ENCODE measurements at places on chromosomes 6 and 20. TPM values are rescaled to one million over a fixed set of nuclear protein-coding genes. Genes with fewer than 3 reads are reported as not detected.

- no peak for DNase-seq
Observed at GRCh38 chr6:165183496-165184140, 125.8 kb downstream of the C6orf118 start.

DNA sequence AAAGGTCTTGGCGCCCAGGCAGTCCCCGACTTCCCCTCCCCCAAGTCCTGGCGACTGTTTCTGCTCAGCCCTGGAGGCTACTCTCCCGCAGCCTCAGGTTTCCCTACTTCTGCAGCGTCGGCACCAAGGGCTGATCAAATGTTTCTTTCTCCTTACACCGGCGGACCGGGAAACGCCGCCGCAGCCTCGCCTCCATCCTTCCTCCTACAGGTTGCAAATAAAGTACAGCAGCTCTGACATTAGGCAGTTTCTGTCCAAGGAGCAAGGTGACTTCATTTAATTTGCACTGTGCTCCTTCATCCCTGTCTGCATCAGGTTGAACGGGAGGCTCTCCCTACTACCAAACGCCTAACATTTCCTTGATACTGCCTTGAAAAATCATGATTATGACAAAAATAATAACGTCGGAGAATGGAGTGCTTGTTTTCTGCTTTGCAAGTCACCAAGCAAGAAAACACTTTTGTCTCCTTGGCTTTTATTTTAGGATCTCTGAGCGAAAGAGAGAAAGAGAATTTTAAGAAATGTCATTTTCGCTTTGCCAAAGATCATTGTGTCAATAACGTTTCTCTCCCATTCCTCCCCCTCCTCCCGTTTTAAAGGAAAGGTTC is 1.0 kb downstream of the CLIC5 start:
- DNase-seq: no peak

GRCh38 chr6:30720738-30721197 is 616 bp downstream of the TUBB start:
- DNase-seq: no peak

GRCh38 chr6:91566467-91566866 is 979.6 kb upstream of the MAP3K7 start:
- DNase-seq: no peak

GRCh38 chr20:10635476-10636208 is 38.2 kb downstream of the JAG1 start:
- no peak for DNase-seq

DNA sequence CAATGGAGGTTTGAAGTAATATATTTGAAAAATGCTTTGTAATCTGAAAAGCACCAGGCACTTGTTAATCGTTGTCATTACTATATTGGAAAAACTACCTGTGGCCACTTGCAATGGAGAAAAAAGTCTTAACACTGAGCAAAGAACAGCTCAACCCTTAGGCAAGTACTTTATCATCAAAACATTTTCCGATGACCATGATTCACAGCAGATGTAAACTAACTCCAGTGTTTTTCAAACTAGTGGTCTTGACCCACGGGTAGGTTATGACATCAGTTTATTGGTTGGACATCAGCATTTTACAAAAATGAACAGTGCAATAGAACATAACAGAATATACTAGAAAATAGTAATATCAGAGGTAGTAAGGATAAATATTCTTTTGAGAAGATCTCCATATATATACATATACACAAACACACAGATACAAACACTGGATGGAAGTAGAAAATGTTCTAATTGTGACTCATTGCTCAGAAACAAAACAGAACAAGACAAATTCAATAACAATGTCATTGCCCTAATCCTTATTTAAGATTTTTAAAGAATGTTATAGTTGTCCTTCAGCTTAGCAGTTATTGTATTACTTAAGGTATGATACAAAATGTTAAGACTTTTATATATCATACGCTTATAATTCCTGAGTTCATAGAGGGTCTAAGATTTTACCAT is 123.0 kb downstream of the PLCB1 start:
- no peak for DNase-seq

- DNase-seq: no peak
Observed at GRCh38 chr20:19566226-19566945, 191.7 kb upstream of the RIN2 start.

Gene GABRR2
- 1.5 TPM for total RNA-seq

DNA sequence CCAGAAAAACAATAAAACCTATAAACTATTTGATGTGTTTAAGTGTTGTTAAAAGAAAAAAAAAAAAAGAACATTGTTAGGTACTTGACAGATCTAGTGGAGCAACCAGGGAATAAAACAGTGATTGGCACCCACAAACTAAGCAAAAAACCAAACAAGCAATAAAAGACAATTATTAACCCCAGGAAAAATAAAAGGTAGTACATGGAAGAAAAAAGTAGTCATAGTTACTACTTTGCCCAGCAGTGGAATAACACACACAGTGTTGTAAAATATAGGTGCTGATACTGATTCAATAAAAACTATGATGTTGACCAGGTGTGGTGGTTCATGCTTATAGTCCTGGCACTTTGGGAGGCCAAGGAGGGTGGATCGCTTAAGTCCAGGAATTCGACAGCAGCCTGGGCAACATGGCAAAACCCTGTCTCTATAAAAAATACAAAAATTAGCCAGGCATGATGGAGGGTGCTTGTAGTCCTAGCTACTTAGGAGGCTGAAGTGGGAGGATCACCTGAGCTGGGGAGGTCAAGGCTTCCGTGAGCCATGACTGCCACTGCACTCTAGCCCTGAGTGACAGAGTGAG is 43.9 kb downstream of the PIGU start:
- DNase-seq: no peak

DNA sequence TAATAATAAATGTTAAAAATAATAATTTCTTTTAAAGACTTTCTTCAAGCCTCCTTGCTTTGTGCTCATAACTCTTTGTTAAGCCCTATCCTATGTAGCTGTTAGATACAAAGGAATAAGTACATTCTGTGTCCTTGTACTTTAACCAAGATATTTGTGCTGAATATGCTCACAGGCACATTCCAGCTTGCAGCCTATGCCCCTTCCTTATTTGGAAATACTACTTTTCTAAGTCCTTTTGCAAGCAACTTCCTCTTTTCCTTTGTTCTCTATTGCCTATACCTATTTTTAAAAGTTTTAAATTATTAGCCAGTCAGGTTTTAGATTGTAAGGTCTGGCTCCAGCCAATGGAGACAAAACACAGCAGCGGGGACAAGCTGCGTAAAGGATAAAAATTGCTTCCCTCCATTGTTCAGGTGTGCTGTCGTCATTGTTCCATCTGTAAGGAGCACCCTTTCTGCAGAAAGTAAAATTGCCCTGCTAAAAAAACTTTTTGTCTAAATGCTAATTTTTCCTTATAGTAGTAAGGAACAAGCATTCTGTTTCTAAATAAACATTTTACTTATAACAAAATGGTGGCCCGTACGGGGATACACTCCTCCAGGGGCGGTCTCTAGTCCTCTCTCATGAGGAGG is 80.2 kb downstream of the SYTL3 start:
- DNase-seq: no peak

DNA sequence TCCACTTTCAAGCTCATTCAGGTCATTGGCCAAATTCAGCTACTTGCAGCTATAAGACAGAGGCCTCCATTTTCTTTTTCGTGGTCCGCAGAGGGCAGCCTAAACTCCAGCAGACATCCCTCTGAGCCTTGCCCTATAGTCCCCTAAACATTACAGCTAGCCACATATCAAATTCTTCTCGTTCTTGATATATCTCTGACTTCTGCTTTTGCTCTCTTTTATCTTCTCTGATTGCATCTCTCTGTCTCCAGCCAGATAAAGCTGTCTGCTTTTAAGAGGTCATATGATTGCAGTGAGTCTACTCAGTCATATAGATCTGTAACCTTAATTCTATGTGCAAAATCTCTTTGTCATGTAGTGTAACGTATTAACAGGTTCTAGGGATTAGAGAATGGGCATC is 358.4 kb upstream of the RGS17 start:
- no peak for DNase-seq

DNA sequence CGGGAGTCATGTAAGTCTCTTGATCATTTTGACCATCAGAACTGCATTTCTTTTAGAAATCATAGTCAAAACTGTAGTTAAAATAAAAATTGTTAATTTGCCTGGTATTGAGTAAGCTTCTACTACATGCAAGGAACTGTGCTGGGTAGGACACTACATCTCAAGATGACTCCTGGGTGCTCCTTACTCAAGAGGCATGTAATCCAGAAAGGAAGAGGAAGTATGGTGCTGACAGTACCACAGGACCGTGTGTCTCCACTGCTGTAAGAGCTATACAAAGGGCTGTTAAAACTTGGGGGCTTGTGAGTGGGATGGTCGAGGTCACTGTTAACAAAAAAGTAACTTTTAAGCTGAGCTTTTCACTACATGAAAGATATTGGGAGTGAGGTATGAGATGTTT is 508.3 kb upstream of the SOX4 start:
- no peak for DNase-seq

Gene GPLD1
- total RNA-seq: 15.7 TPM

- no peak for DNase-seq
Observed at GRCh38 chr6:582370-582769, 74.5 kb downstream of the HUS1B start.

DNA sequence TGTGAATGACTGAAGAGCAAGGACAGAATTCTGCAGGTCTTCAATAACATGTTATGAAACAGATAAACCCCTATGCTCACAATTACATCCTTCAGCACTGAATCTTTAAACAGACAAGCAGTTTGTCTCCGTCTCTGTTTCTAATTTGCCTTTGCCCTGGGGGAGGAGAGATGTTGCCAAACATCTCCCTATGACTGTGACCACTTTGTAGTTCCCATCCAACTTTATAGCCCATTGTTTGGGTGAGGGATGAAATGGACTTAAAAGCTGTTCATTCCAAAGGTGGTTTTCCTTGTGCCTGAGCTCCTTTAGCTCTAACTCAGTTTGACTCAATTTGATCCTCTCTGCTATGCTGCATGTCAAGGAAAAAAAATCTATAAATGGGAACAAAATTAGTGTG is 19.5 kb upstream of the ADTRP start:
- no peak for DNase-seq

- DNase-seq: no peak
Observed at GRCh38 chr20:62785393-62785792, 10.9 kb upstream of the MRGBP start.

- no peak for DNase-seq
Observed at GRCh38 chr6:39490108-39490507, 167.6 kb upstream of the KCNK16 start.

Gene MEI4
- not detected for total RNA-seq

- no peak for DNase-seq
Observed at GRCh38 chr6:88982720-88983119, 19.3 kb upstream of the RNGTT start.

Gene CLPSL2
- not detected for total RNA-seq

GRCh38 chr20:23309781-23310180 is 40.8 kb upstream of the NXT1 start:
- DNase-seq: no peak

DNA sequence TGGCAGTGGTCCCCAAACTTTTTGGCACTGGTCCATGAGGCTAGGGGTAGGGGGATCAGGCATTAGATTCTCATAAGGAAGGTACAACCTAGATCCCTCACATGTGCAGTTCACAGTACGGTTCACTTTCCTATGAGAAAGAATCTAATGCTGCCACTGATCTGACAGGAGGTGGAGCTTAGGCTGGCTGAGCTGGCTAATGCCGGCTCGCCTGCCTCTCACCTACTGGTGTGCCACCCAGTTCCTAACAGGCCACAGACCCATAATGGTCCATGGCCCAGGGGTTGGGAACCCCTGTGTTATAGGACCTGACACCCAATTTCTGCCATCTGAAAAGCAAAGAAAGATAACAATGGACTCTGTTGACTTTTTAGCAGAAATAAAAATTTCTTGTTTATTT is 199.6 kb downstream of the GMPR start:
- no peak for DNase-seq

- DNase-seq: no peak
Observed at GRCh38 chr6:30009113-30009512, 52.0 kb upstream of the POLR1H start.

Gene BCAS1
- 2.7 TPM for total RNA-seq

Gene COL10A1
- not detected for total RNA-seq
